Vagina (tissue), 2 donors: ENCODE measurements at places on chromosomes 7 and 10. TPM values are rescaled to one million over a fixed set of nuclear protein-coding genes. Genes with fewer than 3 reads are reported as not detected.
A peak's percentile ranks its signal among the peaks of the same experiment; 100 is the strongest.

The VWC2 gene
- under 0.01 TPM for total RNA-seq

The ASAH2B gene
- total RNA-seq: 0.74 TPM

The GBX1 gene
- not detected for total RNA-seq

The MPP7 gene
- 24.8 TPM for total RNA-seq

The PIP gene
- 2.5 TPM for total RNA-seq

The ATRNL1 gene
- 15.5 TPM for total RNA-seq

The TRIL gene
- 11.0 TPM for total RNA-seq

The ITPRID1 gene
- not detected for total RNA-seq

The NUPR2 gene
- not detected for total RNA-seq

The NRG3 gene
- not detected for total RNA-seq

The CCZ1B gene
- 20.1 TPM for total RNA-seq

DNA sequence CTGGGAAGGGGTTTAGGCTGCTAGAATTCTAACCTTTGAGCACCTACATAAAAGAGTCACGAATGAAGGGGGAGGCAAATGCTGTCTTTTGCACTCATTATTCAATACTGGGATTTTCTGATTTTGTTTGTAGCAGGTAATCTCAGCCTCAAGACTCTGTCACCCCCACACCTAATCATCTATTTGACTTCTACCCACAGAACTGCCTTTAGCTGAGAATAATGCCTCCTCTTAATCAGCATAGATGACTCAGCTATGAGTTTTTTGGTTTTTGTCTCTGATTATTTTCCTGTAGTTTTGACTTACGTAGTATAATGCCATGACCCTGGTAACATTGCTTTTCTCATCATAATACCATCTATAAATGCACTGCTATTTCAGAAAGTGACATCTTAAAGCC, 42.7 kb upstream of the CACNB2 start:
- no peaks in the 10 kb centered on the region for H3K4me1 ChIP-seq
- H3K27ac ChIP-seq: no peak overlapping the region
- H3K4me3 ChIP-seq: no peak overlapping the region
- no peak for DNase-seq
- no peaks in the 10 kb centered on the region for H3K36me3 ChIP-seq
- no peaks in the 10 kb centered on the region for H3K27me3 ChIP-seq

DNA sequence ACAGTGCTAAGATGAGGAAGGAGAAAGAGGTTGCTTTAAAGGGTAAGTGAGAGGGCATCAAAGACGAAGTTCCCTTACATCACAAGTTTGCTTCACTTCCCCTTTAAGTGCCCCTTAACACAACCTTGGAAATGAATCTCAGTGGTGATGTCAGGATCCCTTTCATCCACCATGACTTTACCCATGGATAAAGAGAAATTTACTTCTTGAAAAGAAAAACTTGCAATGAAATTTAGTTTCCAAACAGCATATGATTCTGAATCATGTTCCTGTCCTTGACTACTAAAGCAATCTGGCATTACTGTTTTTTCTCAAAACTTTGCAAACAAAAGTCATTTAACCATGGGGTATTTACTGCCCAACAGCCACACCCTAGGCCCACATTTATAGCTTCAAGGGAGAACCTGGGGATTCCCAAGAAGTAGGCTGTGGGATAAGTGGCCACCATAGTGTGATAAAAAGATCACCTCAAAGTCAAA, 135.9 kb downstream of the ITGB8 start:
- no peaks in the 10 kb centered on the region for H3K27me3 ChIP-seq
- H3K27ac ChIP-seq: no peak overlapping the region
- H3K36me3 ChIP-seq: no peaks in the 10 kb centered on the region
- DNase-seq: no peak

- H3K4me3 ChIP-seq: no peak overlapping the region
- H3K4me1 ChIP-seq: no peaks in the 10 kb centered on the region
- H3K27ac ChIP-seq: no peak overlapping the region
- no peaks in the 10 kb centered on the region for H3K27me3 ChIP-seq
Measured at GRCh38 chr7:150831851-150832250, 20.5 kb upstream of the AOC1 start.

- peaks cover 9% of the 10 kb centered on the region for H3K36me3 ChIP-seq
- no peak for DNase-seq
- no peak overlapping the region for H3K4me3 ChIP-seq
- H3K4me1 ChIP-seq: peaks cover 6% of the 10 kb centered on the region
- H3K27ac ChIP-seq: no peak overlapping the region
Measured at GRCh38 chr7:64509583-64509982, 53.3 kb downstream of the ZNF680 start.

- peak overlapping the region; percentile 71 for H3K27ac ChIP-seq
- H3K4me1 ChIP-seq: peaks cover 86% of the 10 kb centered on the region
- no peak overlapping the region for H3K4me3 ChIP-seq
- no peak for DNase-seq
- peaks cover 25% of the 10 kb centered on the region for H3K36me3 ChIP-seq
Measured at GRCh38 chr10:71835671-71836595, 15.1 kb downstream of the PSAP start.

DNA sequence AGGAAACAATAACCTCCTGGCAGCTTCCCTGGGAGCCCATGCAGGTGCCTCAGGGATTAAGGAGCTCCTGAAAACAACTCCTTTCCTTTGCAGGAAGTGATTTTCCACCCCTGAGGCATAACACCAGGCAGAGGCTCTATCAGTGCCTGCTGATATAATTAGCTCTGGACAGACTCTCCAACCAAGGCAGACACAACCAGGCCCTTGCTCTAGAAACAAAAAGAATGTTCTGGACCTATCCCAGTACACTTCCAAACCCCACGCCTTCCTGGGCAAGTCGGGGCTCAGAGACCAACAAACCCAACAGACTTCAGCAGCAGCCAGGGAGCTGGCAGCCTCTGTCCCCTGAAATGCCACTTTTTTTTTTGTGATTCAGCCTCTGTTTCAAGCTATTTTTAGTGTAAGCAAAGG, 247.1 kb downstream of the KCNMA1 start:
- no peak for DNase-seq
- peaks cover 49% of the 10 kb centered on the region for H3K4me1 ChIP-seq
- no peaks in the 10 kb centered on the region for H3K27me3 ChIP-seq
- H3K4me3 ChIP-seq: no peak overlapping the region
- H3K36me3 ChIP-seq: no peaks in the 10 kb centered on the region

- peak overlapping the region; percentile 51 for H3K27ac ChIP-seq
- H3K4me3 ChIP-seq: no peak overlapping the region
- H3K36me3 ChIP-seq: peaks cover 11% of the 10 kb centered on the region
Measured at GRCh38 chr10:119896061-119896655, 3.6 kb downstream of the SEC23IP start.

- H3K27ac ChIP-seq: peak overlapping the region; percentile 94
- H3K4me3 ChIP-seq: peak overlapping the region; percentile 44
- H3K36me3 ChIP-seq: no peaks in the 10 kb centered on the region
Measured at GRCh38 chr10:103676851-103677417, 178.4 kb downstream of the SH3PXD2A start.

- H3K27ac ChIP-seq: no peak overlapping the region
- H3K36me3 ChIP-seq: no peaks in the 10 kb centered on the region
- no peaks in the 10 kb centered on the region for H3K4me1 ChIP-seq
- DNase-seq: no peak
- H3K4me3 ChIP-seq: no peak overlapping the region
Measured at GRCh38 chr10:5831446-5831782, 18.2 kb upstream of the GDI2 start.

- no peak for DNase-seq
- no peaks in the 10 kb centered on the region for H3K27me3 ChIP-seq
Measured at GRCh38 chr7:90212149-90212495, 582 bp downstream of the STEAP2 start.

DNA sequence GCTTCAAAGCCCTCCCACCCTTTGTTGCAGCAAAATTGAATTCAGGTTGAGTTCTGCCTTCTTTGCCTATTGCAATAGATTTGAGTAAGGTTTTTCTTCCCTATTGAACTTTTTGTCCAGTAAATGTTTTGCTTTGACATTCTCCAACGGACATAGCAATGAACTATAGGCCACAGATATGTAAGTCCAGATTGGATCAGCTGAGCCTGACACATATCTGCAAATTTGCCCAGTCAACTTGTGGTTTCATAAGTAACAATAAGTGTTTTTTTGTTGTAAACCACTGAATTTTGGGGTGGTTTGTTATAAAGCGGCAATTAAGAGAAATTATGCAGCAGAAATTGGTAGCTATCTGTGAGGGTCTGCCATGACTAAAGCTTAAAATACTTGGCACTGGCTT, 332.1 kb upstream of the SORCS1 start:
- H3K36me3 ChIP-seq: no peaks in the 10 kb centered on the region
- H3K4me3 ChIP-seq: no peak overlapping the region
- DNase-seq: no peak
- H3K27me3 ChIP-seq: no peaks in the 10 kb centered on the region

DNA sequence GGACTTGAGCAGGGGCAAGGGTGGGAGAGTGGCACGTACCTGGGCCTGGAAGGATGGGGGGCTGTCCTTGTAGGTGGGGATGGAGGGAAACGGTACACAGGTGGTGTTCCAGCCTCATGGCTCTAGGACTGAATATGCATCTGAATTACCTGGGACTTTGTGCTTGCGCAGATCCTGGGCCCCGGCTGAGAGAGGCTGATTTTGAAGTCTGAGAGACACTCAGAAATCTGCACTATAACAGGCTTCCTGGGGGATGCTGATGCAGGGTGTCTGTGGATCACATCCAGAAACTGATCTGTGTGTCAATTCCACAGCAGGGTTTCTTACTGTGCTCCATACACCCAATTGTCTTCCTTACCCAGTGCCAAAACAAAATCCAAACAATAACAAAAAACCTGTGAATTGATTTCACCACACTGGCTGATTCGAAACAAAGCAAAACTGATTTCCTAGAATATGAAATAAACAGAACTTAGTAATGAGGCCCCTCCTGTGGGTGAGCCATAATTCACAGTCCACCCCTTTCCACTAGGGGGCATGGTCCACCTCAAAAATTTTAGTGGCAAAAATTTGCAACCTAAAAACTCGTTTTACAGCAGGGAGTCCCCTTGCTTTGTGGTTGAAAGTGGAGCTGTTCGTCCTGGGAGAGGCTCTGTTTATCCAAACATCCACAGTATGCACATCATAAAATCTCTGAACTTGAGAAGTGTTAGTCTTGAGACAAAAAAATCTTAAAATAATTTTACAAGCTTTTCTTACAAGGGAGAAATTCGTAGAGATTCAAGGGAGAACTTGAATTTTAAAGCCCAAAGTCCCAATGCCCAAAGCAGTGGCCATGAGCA, 32.0 kb upstream of the PLEKHA1 start:
- H3K27me3 ChIP-seq: no peaks in the 10 kb centered on the region
- no peak overlapping the region for H3K4me3 ChIP-seq
- peaks cover 27% of the 10 kb centered on the region for H3K4me1 ChIP-seq
- no peak overlapping the region for H3K27ac ChIP-seq

DNA sequence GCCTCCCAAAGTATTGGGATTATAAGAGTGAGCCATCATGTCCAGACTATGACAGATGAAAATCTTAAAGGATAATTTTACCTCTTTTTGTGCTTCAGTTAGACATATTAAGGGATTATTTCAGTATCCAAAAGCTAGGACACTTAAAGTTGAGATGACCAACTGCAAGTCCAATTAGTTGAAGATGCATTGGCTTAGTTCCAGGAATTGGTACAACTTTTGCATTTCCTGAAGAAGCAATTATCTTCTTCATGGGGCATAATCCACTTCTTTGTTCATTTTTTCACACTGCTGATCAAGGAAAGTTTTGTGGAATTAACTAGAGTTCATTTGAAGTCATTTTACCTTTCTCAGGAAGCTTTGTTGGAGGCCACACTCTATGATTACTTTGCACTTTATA, 72.0 kb upstream of the HECW1 start:
- no peak overlapping the region for H3K27ac ChIP-seq
- peaks cover 11% of the 10 kb centered on the region for H3K4me1 ChIP-seq
- H3K36me3 ChIP-seq: no peaks in the 10 kb centered on the region
- H3K27me3 ChIP-seq: no peaks in the 10 kb centered on the region
- DNase-seq: no peak

DNA sequence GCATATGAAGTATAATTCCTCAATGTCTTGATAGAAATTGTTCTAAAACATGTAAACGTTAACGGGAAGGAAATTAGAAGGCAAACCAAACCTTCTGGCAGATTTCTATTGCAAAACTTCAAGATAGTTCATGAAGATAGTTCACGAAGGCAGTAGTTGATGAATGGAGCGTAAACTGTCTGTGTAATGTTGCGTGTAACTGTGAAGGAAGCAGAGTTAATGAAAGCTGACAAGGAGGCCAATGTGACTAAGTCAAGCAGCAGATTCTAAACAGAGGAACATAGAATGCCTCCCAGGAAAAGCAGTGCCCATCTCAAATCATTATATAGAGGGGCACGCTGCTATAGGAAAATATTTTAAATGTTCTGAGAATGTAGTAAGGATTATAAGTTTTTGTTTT, 659.7 kb upstream of the IGFBP3 start:
- DNase-seq: no peak
- no peaks in the 10 kb centered on the region for H3K36me3 ChIP-seq
- no peaks in the 10 kb centered on the region for H3K27me3 ChIP-seq
- H3K4me3 ChIP-seq: no peak overlapping the region
- no peaks in the 10 kb centered on the region for H3K4me1 ChIP-seq
- H3K27ac ChIP-seq: no peak overlapping the region

GRCh38 chr7:117158941-117159697, 163.7 kb downstream of the WNT2 start:
- peaks cover 21% of the 10 kb centered on the region for H3K4me1 ChIP-seq
- no peak overlapping the region for H3K27ac ChIP-seq
- H3K27me3 ChIP-seq: no peaks in the 10 kb centered on the region
- no peak overlapping the region for H3K4me3 ChIP-seq
- no peak for DNase-seq

- H3K36me3 ChIP-seq: no peaks in the 10 kb centered on the region
- no peak for DNase-seq
- H3K4me3 ChIP-seq: no peak overlapping the region
Measured at GRCh38 chr10:5629303-5630111, 36.9 kb downstream of the ASB13 start.
